ENCODE measurements at places on chromosomes 1 and 21.

- no peak for DNase-seq
Observed at GRCh38 chr1:171969813-171970212, 128.5 kb downstream of the DNM3 start.

- DNase-seq, result no peak
Observed at GRCh38 chr1:167413328-167413727, 105.0 kb downstream of the CD247 start.

GRCh38 chr21:39863111-39863510 lies 4.1 kb upstream of the PCP4 start:
- DNase-seq, result no peak

DNA sequence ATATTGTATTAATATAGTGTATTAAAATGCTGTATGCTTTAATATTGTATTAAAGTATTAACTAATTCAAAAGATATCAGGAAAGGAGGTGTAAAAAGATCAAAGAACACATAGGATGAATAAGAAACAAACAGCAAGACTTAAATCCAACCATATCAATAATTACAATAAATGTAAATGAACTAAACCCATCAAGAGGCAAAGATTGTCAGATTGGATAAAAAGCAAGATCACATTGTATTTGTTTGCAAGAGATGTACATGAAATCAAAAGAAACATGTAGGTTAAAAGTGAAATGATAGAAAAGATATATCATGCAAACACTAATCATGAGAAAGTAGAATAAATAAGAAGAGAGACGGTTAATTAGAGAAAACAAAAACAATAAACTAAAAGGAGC lies 34.1 kb upstream of the RAB3GAP2 start:
- no peak for DNase-seq

GRCh38 chr1:25036117-25036546 lies 106.1 kb upstream of the RUNX3 start:
- no peak for DNase-seq

GRCh38 chr1:57848406-57848805 lies 424.5 kb upstream of the DAB1 start:
- no peak for DNase-seq

DNA sequence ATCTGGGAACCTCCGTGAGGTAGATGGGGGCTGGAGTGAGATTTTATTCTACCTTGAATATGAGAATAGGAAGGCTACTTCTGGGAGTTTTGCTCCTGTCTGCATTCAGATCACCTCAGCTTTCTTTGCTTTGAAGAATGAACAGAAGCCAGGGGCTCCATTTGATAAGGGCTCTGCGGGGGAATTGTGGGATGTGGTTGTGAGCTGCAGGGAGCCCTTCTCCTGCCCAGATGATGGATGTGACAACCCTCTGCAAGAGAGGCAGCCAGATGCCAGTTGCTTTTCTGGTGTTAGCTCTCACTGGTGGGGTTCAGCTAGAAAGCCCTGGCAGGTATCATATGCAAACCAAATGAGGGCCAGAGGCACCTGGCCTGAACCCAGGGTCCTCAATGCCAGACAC lies 21.5 kb downstream of the IER5 start:
- DNase-seq, result no peak

DNA sequence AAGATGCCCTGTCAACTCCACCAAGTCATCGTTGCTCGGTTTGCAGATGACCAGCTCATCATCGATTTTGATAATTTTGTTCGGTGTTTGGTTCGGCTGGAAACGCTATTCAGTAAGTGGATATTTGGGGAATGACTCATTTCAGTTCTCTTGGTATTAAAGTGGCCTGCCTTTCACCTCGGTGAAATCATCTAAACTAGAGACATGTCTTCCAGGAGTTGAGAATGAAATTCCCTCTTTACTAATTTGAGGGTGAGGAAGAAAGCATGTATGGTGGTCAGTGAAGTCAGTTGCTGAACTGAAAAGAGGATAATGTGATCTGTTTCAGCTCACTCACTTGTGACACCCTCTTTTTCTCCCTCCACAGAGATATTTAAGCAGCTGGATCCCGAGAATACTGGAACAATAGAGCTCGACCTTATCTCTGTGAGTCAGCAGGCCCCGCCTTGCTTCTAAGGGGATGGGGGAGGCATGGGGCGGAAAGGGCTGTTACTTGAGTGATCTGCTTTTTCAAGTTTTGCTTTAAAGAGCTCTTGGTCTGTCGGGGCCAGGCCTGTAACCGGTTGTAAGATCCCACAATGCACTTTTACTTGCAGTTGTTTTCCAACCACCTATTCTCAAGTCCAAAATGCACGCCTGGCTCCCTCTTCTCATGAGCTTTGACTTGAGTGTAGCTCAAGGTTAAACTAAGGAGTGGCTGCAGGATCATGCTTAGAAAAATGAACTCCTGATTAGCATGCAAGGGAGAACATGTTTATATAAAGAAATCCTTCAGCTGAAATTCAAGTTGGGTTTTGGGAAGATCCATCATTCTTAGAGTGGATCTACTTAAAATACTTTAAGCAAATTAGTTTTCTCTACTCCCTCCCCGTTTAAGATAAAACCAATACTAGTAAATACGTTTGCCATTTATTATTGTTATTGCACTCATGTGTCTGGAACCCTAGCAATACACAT lies 59.8 kb downstream of the CAPN2 start:
- DNase-seq, result no peak

GRCh38 chr1:221729771-221730330 lies 12.0 kb downstream of the DUSP10 start:
- no peak for DNase-seq

DNA sequence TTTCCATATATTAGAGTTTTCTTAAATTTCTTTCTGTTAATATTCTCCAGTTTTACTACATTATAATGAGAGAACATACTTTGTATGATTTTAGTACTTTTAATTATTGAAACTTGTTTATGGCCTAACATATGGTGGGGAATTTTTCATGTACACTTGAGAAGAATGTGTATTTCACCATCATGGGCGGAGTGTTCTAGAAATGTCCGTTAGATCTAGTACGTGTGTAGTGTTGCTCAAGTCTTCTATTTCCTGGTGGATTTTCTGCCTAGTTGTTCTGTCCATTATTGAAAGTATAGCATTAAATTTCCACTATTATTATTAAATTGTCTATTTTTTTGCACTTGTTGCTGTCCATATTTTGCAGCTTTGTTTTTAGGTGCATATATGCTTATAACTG lies 64.0 kb upstream of the RGS21 start:
- DNase-seq, result no peak

GRCh38 chr1:70990469-70991253 lies 57.0 kb downstream of the PTGER3 start:
- no peak for DNase-seq

DNA sequence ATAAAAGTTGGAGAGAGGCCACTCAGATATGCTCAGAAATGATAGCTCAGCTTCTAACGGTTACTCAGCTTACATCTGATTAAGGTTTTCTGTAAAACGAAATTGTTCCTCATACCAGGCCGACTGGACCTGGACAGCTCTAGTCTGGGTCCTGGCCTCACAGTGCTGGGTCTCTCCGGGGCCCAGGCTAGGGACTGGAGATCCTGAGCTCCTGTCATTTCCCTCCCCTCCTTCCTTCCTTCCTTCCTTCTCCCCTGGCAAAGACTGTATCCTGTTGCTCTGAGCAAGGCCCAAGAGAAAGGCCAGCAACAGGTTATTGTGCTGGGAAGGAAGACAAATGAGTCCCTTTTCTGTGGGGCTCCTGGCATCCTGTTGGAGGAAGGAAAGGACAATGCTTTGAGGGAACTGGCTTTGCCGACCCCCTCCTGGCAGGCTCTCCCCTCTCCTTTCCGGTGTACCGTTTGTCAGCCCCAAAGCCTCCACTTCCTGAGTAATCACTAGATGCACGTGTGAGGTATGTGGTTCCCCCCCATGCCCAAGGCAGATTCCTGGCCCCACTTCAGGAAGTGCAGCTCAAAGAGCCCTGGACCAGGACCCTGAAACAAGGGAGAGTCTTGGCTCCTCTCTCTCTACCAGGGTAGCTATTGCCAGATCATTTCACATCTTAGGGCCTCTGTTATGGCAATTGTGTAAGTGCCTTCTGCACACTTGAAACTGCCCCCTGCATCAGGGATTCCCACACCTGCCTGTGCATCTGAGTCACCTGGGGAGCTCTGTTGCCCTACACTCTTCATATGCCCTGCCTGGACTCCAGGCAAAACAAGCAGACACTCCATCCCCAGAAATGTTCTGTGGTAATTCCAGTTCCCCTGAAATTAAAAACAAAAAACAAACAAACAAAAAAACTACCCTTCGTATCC lies 212.7 kb upstream of the FGGY start:
- no peak for DNase-seq

GRCh38 chr21:34734696-34735095 lies 65.9 kb downstream of the CLIC6 start:
- no peak for DNase-seq

- DNase-seq, result no peak
Observed at GRCh38 chr1:227482023-227482299, 81.4 kb upstream of the ZNF678 start.

DNA sequence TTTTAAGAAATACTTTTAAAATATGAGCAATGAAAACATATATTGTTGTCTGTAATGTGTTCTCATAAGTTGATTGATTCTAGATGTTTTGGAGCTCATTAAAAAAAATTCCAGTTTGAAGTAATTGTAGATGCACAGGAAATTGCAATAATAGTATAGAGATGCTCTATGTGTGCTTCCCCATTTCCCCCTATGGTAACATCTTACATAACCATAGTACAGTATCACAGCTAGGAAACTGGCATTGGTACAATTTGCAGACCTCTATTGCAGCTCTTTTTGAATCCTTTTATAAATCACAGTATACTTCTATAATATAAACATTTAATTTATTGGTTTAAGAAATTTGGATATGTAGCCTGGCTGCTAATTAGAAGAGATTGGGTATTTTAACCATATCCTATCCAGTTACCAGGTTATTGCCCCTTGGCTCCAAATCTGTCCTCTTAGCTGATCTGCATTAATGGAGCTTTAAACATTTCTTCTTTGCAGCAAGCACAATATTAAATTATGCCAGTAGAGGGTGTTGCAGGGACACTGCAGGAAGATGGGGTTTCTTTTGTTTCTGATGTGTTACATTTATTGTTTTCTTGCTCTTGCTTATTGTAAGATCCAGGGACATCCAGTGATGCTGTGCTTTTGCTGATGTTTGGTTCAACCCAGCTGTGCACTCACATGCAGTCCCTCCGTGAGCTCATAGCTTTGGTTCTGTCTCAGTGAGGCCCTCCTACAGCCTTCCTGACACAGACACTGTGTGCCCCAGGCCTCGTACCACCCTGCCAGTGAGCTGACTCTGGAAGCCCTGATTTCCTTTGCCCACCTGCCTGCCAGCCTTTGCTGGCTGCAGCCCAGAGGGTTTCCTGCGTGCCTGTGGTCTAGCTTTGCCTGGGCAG lies 103.3 kb downstream of the RABGAP1L start:
- no peak for DNase-seq

DNA sequence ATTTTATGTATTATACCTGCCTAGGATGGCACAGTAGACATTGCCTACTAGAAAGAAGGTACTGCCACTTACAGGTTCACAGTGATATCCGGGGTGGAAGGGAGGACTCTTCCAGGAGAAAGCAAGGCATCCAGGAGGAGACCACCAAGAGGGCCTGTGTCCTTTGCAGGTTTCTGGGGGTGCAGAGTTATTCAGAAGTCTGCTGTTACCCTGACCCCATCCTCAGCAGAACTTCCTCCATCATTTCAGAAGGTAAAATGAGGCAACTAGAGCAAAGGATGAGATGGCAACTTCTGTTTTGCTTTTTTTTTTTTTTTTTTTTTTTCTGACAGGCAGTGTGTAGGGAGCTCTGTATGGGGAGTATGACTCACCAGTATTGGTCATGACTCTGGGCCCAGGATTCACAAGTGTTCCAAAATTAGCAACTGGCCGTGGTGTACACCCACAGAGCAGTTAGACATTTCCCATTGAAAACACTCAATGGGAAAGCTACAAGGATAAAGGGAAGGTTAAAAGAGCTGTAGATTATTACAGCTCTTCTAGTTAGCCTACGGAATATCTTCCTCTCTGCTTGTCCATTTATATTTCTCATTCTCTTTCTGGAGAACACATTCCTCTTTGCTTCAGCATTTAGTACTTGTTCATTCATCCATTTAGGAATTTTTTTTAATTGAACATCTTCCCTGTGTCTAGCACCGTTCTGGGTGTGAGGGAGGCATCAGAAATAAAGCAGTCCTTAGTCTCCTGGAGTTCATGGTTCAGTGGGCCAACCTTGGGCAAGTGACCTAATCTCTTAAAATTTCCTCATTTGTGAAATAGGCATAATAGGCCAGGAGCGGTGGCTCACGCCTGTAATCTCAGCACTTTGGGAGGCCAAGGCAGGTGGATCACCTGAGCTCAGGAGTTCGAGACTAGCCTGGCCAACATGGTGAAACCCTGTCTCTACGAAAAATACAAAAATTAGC lies 50.5 kb upstream of the PPP2R5A start:
- no peak for DNase-seq

DNA sequence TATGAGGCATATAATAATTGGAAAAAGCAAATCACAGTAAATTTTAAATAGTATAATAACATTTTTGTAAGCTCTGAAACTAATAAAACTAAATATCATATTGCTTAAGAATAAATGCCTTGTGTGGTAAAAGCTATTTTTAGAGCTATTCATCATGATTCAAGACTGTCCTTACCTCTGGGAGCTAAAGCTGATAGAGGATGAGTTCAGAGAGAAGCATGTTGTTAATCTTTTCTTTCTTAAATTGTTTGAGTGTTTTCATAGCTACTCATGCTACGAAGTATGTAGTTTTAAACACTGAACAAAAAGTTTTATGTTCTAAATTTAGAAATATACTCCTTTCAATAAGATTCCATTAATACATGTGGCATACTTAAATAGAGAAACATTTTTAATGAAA lies 30.5 kb downstream of the IFI16 start:
- DNase-seq, result no peak

DNA sequence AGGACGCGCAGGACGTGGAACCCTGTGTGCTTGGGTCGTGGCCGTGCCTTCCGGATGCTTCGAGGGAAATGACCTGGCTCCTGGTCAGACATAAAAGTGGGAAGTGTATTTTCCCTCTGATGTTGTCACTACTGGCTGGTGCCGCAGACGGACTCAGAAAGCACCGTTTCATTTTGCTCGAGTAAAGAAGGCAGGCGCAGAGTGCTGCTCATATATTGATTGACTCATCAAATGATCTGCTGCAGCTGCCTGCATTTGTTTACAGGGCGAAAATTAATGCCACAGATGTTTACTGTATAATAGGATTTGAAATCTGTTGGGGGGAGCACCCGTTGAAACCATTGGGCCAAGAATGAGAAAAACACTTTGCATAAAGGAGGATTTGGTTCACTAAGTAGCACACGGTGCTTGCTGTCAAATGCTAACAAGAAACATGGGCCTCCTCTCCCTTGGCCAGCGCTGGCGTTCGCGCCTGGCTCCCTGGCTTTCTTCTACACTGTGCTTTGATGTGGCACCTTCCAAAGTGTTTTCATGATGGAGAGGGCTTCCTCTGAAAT lies 365.5 kb downstream of the CAMTA1 start:
- DNase-seq, result no peak

GRCh38 chr1:234475167-234475793 lies 3.7 kb downstream of the TARBP1 start:
- no peak for DNase-seq
